ENCODE measurements at places on chromosomes 4 and X.

DNA sequence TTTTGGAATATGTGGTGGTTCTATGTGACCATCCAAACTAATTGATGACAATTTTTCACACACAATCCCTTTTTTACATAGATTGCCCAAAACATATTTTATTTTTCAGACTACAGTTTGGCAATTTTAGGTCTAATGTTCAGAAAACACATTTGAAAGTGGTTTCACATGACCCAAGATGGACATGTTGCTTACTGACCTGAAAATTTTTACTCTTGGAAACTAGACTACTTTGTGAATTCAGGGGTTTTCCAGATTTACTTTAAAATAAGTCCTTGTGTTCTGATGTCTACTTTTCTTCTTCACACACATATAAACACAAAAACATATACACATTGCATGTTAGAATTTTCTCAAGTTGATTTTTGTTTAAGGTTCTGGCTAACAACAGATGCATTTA lies 79.5 kb downstream of the HMGB2 start:
- DNase-seq: no peak

GRCh38 chrX:124592744-124593143 lies 246.4 kb downstream of the SH2D1A start:
- no peak for DNase-seq

GRCh38 chrX:40844471-40844870 lies 109.1 kb upstream of the MED14 start:
- no peak for DNase-seq

DNA sequence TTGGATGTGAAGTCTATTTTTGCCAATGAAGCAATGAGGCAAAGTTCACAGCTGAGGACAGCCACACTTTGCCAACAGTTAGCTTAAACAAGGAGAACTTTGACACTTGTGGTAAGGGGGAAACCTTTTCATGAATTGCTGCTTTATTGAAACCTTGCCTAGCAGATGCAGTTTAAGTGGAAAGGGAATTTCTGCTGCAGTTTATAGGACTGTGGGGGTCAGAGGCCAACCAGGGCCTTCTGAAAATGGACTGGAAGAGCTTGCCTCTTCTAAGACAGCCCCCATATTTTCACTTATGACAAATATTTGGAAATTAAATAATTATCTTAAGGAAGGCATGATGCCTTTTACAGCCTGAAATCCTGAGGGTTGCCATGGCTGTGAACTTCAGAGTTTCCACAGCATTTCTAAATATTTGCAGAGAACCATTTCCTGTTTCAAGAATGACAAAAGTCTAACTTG lies 550.3 kb downstream of the RAB28 start:
- no peak for DNase-seq

GRCh38 chrX:50497114-50497513 lies 26.5 kb upstream of the DGKK start:
- DNase-seq: no peak

DNA sequence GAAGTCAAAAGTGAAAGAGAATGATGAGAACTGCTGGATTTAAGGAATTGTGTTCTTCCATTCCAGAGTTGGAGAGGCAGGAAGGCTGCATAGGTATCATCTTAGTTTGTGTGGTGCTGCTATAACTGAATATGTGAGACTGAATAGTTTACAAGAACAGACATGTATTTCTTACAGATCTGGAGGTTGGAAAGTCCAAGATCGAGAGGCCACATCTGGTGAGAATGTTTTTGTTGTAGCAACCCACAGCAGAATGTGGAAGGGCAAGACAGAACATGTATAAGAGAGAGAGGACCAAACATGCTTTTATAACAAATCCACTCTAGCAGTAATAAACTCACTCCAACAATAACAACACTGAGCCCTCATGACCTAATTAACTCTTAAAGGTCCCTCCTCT lies 408.6 kb downstream of the FAM47B start:
- no peak for DNase-seq

DNA sequence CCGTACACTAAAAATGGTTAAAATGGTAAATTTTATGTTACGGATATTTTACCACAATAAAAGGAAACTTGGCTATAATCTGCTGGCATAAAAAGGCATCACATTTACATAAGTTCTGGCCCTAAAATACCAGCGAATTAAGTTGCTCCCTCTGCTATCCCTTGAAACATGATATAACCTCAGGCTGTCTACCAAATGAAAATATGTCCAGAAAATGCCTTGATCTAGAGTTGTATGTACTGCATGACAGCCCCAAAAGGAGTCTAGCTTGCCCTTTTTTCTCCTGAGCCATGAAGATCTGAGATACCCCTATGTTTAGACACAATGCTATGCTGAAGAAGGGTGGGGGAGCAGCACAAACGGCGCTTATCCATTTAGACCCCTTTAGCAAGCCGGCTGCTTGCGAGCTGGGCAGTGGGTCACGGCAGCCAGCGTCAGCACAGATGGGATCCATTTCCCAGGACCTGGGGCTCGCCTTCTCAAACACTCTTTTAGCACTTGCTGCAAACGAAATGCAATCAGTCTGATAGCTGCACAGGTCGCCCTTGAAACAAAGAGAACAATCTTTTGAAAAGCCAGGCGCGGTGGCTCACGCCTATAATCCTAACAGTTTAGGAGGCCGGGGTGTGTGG lies 77.0 kb downstream of the AFAP1 start:
- no peak for DNase-seq

DNA sequence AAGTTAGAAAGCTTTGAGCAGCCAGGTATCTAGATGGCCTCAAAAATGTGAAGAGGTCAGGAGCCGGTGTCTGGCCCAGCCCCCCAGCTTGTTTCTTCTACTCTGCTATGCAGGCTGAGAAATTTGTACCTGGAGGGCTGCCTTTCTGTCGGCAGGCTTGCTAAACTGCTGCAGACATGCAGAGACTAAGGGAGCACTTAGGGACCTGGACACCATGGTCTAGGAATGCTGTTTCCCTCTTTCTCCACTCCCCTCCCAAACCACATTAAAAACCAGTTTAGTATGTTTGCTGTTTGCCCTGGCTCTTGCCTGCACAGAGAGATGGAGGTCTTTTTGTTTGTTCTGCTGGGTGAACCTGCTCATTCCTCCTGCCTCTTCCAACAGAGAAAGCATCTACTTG lies 157.1 kb upstream of the DGKK start:
- DNase-seq: no peak

- DNase-seq: no peak
These were observed 535.3 kb upstream of the RPS6KA3 start for GRCh38 chrX:20802036-20802435.

GRCh38 chr4:26062215-26062614 lies 148.2 kb downstream of the SMIM20 start:
- DNase-seq: no peak

- DNase-seq: no peak
These were observed 47.9 kb downstream of the TET2 start for GRCh38 chr4:105194328-105195231.

DNA sequence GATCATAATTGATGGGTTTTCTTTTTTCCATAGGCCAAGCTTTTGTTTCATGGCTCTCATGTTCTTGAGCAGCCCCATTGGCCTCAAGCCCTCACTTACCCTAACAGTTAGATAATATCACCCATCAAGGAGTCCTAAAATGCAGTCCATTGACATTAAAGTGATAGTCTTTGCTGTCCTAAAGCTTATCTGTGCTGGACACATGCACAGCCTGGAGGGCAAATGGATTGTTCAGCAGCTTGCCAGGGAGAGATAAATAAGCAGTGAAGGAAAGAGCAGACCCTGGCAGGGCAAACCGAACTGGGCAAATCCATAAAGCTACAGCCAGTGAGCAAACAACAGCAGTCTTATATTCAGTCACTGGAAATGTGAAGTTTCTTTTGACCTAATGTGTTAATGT lies 199.6 kb upstream of the MID1 start:
- DNase-seq: no peak

GRCh38 chr4:113471146-113471860 lies 290.2 kb downstream of the CAMK2D start:
- DNase-seq: no peak

GRCh38 chr4:155877971-155878370 lies 11.9 kb upstream of the ASIC5 start:
- DNase-seq: no peak

DNA sequence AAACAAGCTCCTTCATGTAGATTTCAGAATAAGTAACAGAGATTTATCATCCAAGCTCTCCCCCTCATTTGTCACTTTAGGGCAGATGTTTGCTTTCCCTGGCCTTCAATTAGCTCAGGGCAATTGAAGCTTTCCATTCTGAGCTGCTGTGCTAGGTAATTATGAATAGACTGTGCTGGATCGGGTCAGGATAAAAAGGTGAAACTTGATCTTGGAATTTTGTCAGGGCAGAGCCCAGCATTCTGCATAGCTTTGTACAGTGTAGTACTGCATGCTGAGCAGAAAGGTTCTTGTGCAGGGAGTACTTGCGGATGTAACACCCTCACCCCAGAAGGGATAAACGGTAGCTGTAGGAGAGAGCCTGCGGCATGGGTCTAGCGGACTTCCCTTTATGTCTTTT lies 64.0 kb upstream of the CLDN34 start:
- DNase-seq: no peak

GRCh38 chrX:17944833-17945497 lies 83.9 kb upstream of the RAI2 start:
- DNase-seq: no peak

DNA sequence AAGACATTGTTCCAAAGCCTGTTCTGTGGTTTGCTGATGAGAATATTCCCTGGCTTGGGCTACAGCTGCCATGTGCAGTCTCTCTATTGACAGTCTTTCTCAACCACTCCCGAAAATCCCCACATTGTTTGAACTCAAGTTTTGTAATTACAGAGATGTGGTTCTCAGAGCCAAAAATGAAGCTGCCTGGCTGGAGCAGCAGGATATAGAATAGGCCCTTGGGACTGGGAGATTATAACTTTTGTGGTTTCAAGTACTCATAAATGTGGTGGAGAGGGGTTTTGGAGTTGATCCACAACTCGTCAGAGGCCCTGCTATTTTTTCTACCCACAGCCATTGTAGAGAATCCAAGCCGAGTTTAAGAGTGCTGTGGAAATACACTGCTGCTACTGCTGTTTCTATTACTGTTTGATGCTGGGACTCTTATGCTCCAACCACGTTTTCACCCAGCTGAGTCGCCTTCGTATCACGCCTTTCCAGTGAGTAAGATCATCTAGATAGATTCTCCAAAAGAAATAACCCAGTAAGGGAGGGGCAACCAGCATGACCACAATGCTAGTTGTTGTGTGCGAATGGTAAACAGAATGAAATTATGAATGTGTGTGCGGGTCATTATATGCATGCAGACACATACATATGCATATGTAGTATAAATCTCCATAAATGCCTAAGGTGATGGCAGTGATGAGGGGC lies 57.1 kb upstream of the ATXN3L start:
- no peak for DNase-seq

GRCh38 chr4:37463033-37463856 lies 218.7 kb downstream of the NWD2 start:
- DNase-seq: no peak

DNA sequence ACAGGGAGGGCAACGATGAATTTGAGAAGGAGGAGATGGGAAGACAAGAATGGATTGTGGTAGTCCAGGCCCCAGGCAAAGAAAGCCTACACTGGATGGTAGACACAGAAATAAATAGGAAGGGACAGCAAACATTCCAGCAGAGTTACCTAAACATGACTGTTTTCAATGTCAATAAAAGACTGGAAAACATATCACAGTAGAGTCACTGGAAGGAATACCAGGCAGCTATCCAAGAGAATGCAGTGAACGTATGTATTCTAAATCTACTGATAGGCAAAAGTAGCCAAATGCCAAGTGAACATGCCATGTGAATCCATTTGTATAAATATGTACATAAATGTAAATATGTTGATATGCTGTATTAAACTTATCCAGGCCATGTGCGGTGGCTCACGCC lies 183.0 kb downstream of the PALLD start:
- no peak for DNase-seq

DNA sequence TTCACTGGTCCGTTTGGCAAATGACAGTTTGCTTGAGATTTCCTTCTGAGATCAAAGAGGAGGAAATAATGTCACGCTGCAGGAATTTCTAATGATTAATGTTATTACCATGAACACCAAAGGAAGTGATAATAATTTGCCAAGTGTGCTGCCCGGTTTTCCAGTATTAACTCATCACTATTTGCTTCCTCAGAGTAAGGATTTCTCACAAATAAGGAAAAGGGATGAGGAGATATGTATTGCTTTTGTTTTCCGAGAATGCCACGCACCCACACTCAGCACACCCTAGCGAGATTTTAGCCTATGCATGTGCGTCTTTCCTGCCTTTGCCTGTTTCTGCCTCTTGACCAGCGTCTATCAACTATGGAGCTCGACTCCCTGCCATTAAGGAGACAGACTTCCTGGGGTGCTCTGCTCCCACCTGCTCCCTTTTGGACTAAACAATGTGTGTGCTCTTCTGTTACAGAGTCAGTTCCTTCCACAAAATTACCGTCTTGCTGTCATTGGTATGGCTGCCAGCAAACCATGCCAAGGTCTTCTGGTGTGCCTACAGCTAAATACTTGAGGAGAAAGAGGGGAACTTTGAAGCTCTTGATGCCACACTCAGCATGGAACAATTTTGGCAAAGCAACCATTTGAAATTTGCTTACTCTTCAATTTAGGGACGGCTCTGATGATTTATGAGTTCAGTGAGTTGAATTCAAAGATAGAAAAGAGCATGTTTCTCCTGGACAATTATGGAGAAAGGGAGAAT lies 393.1 kb upstream of the ZFP42 start:
- no peak for DNase-seq

DNA sequence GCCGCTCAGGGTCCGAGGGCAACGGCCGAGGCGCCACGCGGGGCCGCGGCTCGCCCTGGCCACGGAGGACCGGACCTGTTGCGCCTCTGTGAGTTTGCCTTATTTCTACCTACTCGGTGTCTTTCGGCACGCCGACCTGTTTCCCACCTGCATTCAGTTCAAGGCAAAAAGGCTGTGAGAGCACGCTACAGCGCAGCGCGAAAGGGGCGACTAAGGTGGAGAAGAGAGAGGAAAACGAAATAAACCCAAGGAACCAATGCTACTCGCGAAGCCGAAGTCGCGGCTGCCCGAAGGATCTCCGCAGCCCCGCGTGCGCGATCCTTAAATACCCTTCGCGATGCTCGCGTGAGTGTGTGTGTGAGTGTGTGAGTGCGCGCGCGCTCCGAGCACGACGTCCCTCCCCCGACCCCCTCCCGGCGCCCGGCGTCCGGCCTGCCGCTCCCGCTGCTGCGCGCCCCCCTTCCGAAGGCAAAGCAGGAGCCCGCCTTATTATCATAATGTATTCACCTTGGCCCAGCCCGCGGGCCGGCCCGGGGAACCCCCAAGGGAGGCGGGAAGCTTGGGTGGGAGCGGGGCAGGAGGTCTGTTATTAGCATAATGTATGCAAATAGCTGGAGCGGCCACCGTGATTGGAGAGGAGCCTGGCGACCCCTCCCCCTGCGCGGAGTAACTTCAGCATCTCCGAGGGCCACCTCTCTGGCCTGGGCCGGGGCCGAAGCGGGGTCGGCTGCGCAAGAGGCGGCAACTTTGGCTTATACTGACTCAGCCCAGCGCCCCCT lies at the start of gene COL25A1:
COL25A1 (minus strand) TSS at position 298 of the 779 bp plus-strand sequence.
- no peak for DNase-seq

DNA sequence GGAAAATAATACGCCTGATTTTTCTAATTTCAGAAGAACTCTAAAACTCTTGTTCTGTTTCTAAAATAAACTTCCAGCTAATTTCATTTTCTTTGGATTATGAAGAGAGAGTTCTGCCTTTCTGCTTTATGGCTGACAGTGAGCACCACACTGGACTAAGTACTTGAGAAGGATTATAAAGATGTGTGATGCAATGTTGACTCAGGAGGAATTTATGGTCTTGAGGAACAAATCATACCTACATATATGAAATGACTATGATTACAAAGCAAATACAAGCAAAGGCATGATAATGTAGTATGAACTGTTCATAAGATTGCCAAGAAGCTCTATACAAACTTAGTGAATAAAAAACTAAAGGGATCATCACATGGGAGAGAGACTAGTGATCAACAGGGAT lies 13.0 kb upstream of the SLC25A5 start:
- DNase-seq: no peak

GRCh38 chr4:95979961-95980876 lies 140.3 kb downstream of the PDHA2 start:
- no peak for DNase-seq
